ENCODE measurements at places on chromosomes 13 and 19. TPM values are rescaled to one million over a fixed set of nuclear protein-coding genes. Genes with fewer than 3 reads are reported as not detected.

NLRP5 gene
- not detected for total RNA-seq

CCDC70 gene
- total RNA-seq = not detected

KCNJ14 gene
- total RNA-seq = 0.36 TPM

NCCRP1 gene
- not detected for total RNA-seq

SYMPK gene
- total RNA-seq = 33.9 TPM

NCAN gene
- not detected for total RNA-seq

MYPOP gene
- 1.6 TPM for total RNA-seq

CD37 gene
- total RNA-seq = not detected

OR4F17 gene
- total RNA-seq = not detected

ZNF285 gene
- 1.6 TPM for total RNA-seq

PTPRH gene
- 4.2 TPM for total RNA-seq

GPR4 gene
- total RNA-seq = 5.2 TPM

C19orf73 gene
- 2.2 TPM for total RNA-seq

SERPINE3 gene
- not detected for total RNA-seq

NEK5 gene
- not detected for total RNA-seq

KASH5 gene
- not detected for total RNA-seq

LRRC25 gene
- total RNA-seq = not detected

EDNRB gene
- 14.6 TPM for total RNA-seq

Measured in cardiac atrium fibroblast (primary cell).